ENCODE measurements at places on chromosomes 6 and 20. TPM values are rescaled to one million over a fixed set of nuclear protein-coding genes. Genes with fewer than 3 reads are reported as not detected.

Gene DXO
- 23.4 TPM for polyA plus RNA-seq

Gene SIRPD
- polyA plus RNA-seq, result not detected

DNA sequence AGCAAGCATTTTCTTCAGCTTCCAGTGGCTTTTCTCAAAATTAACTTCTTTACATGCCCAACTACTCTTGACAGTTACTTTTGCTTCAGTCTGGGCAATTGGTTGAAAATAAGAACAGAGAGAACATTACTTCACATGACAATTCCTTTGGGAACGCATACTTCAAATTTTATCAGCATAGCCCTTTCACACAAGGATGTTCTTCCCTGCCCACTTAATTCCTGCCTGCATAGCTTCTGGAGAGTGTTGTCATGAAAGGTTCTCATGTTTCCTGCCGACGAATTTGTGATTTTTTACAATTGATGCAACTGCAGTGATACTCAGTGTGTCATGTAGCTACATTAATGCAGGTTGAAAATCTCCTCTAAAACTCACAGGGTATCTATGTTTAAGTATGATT is 22.0 kb upstream of the SNRNP48 start:
- H3K27ac ChIP-seq, result no peak overlapping the region
- DNase-seq, result no peak
- H3K27me3 ChIP-seq, result no peaks in the 10 kb centered on the region

DNA sequence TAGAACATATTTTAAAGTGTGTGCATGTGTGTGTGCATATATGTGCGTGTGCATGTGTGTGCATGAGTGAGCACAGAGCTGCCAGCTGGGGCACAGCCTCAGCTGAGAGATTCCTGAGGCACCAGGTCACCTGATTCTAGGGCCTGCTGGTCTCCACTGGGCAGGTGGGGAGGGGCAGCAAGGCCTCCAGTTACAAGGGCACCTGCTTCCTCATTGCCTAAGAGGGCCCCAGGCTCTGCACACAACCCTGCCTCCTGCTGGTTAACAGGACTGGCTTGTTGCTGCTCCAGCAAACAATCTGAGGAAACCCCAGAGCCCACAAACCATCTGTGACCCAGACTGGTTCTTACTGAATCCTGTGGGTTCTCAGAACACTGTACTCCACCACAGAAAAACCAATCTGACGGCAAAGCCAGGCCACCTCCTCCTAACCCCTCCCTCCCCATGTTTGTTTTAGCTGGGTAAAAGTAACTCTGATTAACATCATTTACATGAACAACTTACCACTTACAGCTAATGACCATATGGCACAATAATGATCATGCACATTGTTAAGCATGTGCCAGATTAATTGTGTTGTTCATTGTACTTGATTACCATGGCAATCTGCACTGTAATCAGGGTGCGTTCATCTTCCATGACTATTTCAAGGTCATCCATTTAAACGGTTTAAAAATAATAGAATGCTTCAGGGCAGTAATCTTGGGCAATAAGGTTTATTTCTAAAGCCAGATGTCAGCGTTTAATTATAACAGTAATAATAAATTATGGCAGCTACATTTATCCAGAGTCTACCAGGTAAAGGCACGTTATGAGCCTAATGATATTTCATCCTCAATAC is 23.1 kb upstream of the UBE2J1 start:
- peaks cover 29% of the 10 kb centered on the region for H3K4me1 ChIP-seq
- no peak overlapping the region for H3K4me3 ChIP-seq
- peak; percentile 21 for DNase-seq
- H3K36me3 ChIP-seq, result no peaks in the 10 kb centered on the region

DNA sequence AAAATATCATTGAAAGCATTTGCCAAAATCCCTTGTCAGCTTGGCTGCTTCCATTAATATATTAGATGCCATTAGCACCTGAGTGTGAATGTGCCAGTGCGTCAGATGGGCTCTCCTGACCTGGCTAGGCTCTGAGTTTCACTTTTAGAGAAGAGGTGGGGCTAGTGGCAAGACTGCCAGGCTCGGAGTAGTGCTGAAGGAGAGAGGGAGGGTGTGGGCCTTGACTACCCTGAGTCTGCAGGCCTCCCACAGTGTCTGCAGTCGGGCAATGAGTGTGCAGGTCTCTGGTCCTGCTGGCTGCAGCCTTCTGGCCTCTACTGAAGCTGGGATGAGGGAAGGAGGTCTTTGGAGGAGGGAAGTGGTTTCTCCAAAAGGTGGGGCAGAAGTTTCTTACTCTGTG is 34.6 kb upstream of the PNPLA1 start:
- H3K4me3 ChIP-seq, result no peak overlapping the region
- no peak for DNase-seq
- H3K27me3 ChIP-seq, result no peaks in the 10 kb centered on the region
- H3K27ac ChIP-seq, result no peak overlapping the region
- no peaks in the 10 kb centered on the region for H3K4me1 ChIP-seq

GRCh38 chr6:111950661-111951496 is 77.6 kb upstream of the FYN start:
- DNase-seq, result peak; percentile 16
- H3K4me3 ChIP-seq, result no peak overlapping the region
- H3K27me3 ChIP-seq, result no peaks in the 10 kb centered on the region
- H3K27ac ChIP-seq, result no peak overlapping the region
- H3K4me1 ChIP-seq, result peaks cover 23% of the 10 kb centered on the region

- peaks cover 5% of the 10 kb centered on the region for H3K27me3 ChIP-seq
- H3K4me3 ChIP-seq, result no peak overlapping the region
- no peaks in the 10 kb centered on the region for H3K4me1 ChIP-seq
- H3K27ac ChIP-seq, result no peak overlapping the region
These were observed 123.5 kb upstream of the CST7 start for GRCh38 chr20:24825591-24825990.

Data from heart right ventricle (tissue), 16 donors.